Lower lobe of right lung (tissue), 2 donors: ENCODE measurements at places on chromosomes 1 and 21. TPM values are rescaled to one million over a fixed set of nuclear protein-coding genes. Genes with fewer than 3 reads are reported as not detected.

Gene HORMAD1
- total RNA-seq, result 2.7 TPM

Gene OR2T33
- total RNA-seq, result not detected

Gene FAM72D
- 0.77 TPM for total RNA-seq

Gene GPR37L1
- total RNA-seq, result 0.06 TPM

Gene NHLH1
- total RNA-seq, result 0.15 TPM

Gene PIK3CD
- 28.3 TPM for total RNA-seq

Gene MPL
- 0.65 TPM for total RNA-seq

- H3K4me3 ChIP-seq, result no peak overlapping the region
- no peak overlapping the region for H3K27ac ChIP-seq
- peaks cover 17% of the 10 kb centered on the region for H3K4me1 ChIP-seq
- H3K27me3 ChIP-seq, result no peaks in the 10 kb centered on the region
- peaks cover 82% of the 10 kb centered on the region for H3K36me3 ChIP-seq
Measured at GRCh38 chr1:30738040-30738714, 14.8 kb upstream of the MATN1 start.

GRCh38 chr1:6418668-6419396, 887 bp downstream of the HES2 start:
- no peaks in the 10 kb centered on the region for H3K36me3 ChIP-seq
- H3K4me3 ChIP-seq, result peak overlapping the region; percentile 50
- peaks cover 95% of the 10 kb centered on the region for H3K27me3 ChIP-seq
- H3K4me1 ChIP-seq, result peaks cover 43% of the 10 kb centered on the region
- DNase-seq, result no peak

DNA sequence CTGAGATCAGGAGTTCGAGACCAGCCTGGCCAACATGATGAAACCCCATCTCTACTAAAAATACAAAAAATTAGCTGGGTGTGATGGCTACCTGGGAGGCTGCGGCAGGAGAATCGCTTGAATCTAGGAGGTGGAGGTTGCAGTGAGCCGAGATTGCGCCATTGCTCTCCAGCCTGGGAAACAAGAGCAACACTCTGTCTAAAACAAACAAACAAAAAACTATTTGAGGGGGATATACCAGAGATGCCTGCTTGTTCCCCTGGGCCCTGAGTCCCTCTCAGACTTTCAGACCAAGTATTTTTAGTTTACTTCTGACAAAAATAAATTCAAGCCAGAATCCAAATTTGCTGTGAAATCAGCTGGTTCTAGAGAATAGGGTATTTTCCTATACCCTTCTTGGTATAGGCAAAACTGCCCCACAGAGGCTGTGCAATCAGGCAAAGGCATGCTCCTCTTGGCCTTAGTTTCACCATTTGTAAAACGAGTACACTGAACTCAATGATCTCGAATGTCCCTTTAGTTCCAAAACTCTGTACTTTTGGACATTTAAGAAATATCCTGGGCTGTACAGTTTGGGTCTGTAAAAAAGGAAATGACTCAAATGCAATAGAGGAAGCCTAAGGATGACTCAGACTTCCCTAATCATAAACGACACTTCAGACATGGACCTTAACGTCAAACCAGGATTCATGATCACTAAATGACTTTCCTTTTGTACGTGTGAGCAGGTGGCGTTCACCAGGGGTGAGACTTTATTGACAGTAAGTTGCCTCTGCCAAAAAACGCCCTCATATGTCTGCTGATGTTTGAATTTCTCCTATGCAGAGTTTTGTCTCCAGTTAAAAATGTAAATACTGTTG, 16.1 kb downstream of the ENSA start:
- DNase-seq, result no peak
- H3K27ac ChIP-seq, result peak overlapping the region; percentile 95
- peaks cover 14% of the 10 kb centered on the region for H3K36me3 ChIP-seq
- H3K27me3 ChIP-seq, result no peaks in the 10 kb centered on the region

GRCh38 chr1:225114354-225114990, 185.0 kb downstream of the DNAH14 start:
- H3K36me3 ChIP-seq, result no peaks in the 10 kb centered on the region
- no peak overlapping the region for H3K4me3 ChIP-seq
- DNase-seq, result no peak
- no peak overlapping the region for H3K27ac ChIP-seq
- H3K4me1 ChIP-seq, result no peaks in the 10 kb centered on the region
- no peaks in the 10 kb centered on the region for H3K27me3 ChIP-seq

GRCh38 chr21:37208741-37209225, 58.4 kb downstream of the VPS26C start:
- H3K4me1 ChIP-seq, result peaks cover 16% of the 10 kb centered on the region
- no peak overlapping the region for H3K27ac ChIP-seq
- H3K36me3 ChIP-seq, result no peaks in the 10 kb centered on the region
- no peak overlapping the region for H3K4me3 ChIP-seq

DNA sequence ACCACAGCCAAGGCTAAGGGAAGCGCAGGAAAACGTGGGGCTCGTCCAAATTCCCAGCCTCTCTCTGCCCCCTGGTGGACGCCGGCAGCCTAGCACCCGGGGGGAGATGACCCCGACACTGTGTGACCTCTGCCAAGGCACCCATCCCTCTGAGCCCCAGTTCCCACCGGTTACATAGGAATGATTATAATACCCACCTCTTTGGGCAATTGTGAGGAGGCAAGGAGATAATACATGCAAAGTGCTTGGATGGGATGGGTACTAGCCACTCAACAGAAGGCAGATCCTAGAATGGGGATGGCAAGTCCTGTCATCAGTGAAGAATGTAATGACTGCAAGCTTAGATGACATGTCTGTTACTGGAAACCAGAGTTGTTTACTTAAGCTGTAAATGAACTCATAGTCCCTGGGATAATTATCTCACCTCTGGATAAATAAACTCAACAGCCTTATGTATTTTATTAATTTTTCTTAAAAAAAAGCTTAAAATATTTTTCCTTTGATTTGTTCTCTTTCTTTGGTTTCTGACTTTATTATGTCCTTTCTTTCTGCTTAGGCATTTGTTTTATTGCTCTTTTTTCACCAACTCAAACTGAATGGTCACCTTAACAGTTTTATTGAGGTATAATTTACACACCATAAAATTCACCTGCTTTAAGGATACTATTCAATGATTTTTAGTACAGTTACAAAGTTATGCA, 11.3 kb upstream of the BMP8B start:
- peak; percentile 78 for DNase-seq
- H3K27me3 ChIP-seq, result no peaks in the 10 kb centered on the region
- H3K4me3 ChIP-seq, result peak overlapping the region; percentile 11
- peaks cover 6% of the 10 kb centered on the region for H3K4me1 ChIP-seq
- H3K36me3 ChIP-seq, result no peaks in the 10 kb centered on the region
- H3K27ac ChIP-seq, result peak overlapping the region; percentile 49

DNA sequence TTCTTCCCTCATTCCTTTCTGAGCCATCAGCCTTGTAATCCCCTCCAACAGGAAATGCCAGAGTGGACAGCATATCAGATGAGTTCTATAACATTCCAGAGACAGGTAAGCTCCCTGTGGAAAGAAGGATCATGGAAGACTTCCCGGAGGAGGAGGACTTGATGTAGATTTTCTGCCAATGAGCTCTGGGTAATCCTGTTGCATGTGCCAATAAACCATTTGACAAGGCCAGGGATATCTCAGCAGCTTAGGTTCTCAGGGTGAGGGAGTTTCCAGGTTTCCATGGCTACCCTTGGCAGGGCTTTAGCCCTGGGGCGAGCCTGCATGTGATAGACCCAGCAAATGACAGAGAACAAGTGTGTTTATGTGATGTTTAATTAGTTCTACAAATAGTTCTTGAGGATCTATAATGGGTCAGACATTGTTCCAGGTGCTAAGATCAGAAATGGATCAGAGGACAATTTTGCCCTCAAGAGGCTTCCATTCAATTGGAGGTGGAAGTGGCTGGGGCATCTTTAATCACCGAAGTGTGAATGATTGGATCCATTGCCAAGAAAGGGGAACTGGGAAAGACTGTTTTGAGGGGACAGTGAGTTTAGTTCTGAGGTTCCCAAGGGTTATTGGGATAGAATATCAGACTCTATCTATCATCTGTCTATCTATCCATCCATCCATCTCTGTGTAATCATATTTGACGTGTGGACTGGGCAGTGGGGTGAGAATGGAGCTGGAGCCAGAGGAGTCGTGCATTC, 6.9 kb downstream of the PLA2G5 start:
- no peak for DNase-seq
- peaks cover 18% of the 10 kb centered on the region for H3K4me1 ChIP-seq
- peaks cover 4% of the 10 kb centered on the region for H3K27me3 ChIP-seq
- no peaks in the 10 kb centered on the region for H3K36me3 ChIP-seq
- no peak overlapping the region for H3K4me3 ChIP-seq

- DNase-seq, result no peak
- H3K27ac ChIP-seq, result no peak overlapping the region
- H3K4me3 ChIP-seq, result no peak overlapping the region
- no peaks in the 10 kb centered on the region for H3K36me3 ChIP-seq
Measured at GRCh38 chr1:169779150-169779549, 15.6 kb downstream of the METTL18 start.
